ENCODE measurements at places on chromosomes 7 and 10.

DNA sequence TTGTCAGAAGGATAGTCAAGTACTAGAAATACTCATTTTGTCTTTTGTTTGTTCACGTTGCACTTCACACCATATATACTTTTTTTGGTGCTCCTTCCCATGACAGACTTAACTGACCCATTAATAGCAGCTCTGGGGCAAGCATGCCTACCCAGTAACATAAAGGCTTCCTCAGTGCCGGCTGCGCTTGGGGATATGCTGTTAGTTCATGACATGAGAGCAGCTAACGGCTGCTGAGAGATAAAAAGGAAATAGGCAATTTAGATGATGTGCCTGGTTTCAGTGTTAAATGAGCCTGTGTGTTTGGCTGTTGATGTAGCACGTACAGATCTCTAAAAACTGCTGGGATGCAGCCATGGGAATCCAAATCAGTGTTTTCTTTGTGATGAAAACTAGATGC, 86.4 kb downstream of the TAX1BP1 start:
- no peak for DNase-seq

GRCh38 chr10:129494740-129495139, 27.7 kb downstream of the MGMT start:
- no peak for DNase-seq

GRCh38 chr7:40659231-40659630, 524.4 kb downstream of the SUGCT start:
- no peak for DNase-seq

GRCh38 chr7:2022021-2022409, 210.7 kb downstream of the MAD1L1 start:
- DNase-seq = no peak

GRCh38 chr7:76333511-76334101, 25.2 kb downstream of the YWHAG start:
- no peak for DNase-seq

GRCh38 chr7:8236780-8237407, 25.1 kb downstream of the ICA1 start:
- DNase-seq = no peak

DNA sequence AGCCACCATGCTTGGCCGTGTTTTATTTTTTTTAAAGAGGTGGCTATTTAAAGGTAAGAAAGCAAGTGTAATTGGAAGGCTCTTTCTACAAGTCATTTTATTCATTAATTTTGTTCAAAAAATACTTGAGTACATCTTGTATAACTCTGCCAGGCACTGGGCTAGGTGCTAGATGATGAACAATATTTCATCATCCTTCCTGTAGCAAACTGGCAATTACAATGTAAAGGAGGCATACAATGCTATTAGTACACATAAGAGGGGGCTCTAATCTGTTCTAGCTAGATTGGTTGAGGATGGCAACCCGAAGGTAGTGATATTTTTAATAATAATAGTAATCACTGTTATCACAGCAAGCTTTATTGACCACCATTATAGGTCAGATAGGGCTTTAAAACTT, 215.5 kb upstream of the KLF14 start:
- DNase-seq = no peak

DNA sequence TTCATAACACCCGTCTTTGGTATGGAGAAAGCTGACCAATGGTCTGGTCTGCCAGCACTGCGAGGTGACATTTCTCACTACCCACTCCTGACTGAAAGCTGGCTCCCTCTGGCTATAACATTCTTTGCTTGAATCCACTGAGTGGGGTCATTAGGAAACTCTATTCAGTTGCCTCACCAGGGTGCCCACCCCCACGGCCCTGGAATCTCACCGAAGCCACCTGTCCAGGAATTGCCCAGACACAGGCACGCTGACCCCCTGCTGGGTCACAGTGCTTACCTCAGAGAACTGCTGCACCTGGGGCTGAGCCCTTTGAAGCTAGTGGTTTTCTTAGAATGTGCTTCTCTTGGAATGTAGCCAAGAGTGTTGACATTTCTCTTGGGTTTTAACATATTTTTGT, 28.6 kb downstream of the HECW1 start:
- DNase-seq = no peak

DNA sequence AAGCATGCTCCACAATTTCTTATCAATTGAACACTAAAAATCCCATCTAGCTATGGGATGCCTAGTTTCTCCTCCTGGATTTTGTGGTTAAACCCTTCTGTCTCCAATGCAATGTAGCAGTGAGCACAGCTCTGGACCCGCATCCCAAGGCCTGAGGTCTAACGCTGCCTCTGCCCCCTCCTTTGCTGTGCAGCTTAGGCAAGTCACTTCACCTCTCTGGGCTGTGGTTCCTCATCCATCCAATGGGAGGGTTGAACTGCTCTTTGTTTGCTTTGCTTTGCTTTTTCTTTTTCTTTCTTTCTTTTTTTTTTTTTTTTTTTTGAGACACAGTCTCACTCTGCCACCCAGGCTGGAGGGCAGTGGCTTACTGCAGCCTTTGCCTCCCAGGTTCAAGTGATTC, 69.2 kb downstream of the PARP12 start:
- DNase-seq = no peak

GRCh38 chr10:10917031-10917430, 100.6 kb upstream of the CELF2 start:
- no peak for DNase-seq

GRCh38 chr10:53852450-53853175, 948.4 kb downstream of the PCDH15 start:
- DNase-seq = no peak

- no peak for DNase-seq
Observed at GRCh38 chr10:31908157-31908556, 20.5 kb downstream of the ARHGAP12 start.

DNA sequence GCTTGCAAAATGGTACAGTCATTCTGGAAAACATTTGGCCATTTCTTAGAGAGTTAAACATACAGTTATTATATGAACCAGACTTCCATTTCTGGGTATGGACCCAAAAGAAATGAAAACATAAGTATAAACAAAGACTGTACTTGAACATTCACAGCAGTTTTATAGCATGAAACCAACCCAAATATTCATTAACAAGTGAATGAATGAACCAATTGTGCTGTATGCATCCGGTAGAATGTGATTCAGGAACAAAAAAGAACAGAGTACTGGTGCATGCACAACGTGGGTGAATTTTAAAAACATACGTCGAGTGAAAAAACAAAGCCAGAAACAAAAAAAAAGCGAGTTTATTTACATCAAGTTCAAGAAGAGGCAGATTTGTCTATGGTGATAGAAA, 1085.8 kb upstream of the AUTS2 start:
- DNase-seq = no peak

- no peak for DNase-seq
Observed at GRCh38 chr10:110873951-110874350, 2.2 kb downstream of the PDCD4 start.

GRCh38 chr10:7493996-7494395, 83.2 kb upstream of the SFMBT2 start:
- no peak for DNase-seq

DNA sequence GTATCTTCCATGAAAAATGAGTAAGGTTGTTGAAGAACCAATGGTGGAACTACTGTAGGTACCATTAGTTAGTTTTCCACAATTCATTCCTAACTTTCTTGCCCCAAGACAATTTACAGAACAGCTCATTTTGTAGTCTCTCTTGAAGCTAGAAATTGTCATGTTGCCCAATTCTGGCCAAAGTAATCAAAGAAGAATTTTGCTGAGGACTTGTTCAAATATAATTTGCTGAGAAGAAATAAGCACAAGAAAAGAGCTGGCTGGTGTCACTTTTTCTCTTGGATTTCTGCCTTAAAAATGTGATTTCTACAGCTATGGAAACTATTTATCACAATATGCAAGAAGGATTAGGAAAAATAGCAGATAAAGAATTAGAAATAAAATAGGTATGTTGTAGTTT, 199.2 kb upstream of the SEMA3A start:
- DNase-seq = no peak

GRCh38 chr10:2120746-2121145, 383.4 kb upstream of the ADARB2 start:
- no peak for DNase-seq

DNA sequence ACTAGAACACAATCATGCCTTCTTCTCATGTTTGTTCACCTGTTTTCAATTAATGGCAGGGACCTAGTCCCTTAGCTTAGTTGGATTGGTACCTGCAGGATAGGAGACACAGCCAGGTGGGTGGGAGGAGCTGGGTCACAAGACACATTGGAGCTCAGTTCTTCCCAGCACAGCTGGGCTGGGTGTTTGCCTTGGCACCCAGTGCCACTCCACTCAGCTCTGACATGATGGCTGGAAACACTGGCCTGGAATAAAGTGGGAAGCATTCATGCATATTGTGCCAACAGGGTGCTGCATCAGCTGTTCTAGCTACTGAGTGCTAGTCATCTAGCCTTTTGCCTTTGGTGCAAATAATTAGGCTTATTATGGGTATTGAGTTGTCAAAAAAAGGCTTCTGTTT, 226.1 kb downstream of the PTEN start:
- no peak for DNase-seq

DNA sequence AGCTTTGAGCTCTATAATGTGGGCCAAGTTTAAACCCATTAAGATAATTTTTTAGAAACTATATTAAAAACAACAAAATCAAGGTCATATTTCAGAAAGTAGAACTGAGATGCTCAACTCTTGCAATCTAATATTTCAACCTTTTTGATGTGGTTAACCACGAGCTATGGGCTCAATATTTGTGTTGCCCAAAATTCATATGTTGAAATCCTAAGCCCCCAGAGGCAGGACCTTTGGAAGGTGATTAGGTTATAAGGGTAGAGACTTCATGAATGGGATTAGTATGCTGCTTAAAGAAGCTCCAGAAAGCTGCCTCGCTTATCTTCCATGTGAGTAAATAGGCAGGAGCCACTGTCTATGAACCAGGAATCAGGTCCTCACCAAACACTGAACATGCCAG, 284.4 kb downstream of the CRPPA start:
- DNase-seq = no peak

DNA sequence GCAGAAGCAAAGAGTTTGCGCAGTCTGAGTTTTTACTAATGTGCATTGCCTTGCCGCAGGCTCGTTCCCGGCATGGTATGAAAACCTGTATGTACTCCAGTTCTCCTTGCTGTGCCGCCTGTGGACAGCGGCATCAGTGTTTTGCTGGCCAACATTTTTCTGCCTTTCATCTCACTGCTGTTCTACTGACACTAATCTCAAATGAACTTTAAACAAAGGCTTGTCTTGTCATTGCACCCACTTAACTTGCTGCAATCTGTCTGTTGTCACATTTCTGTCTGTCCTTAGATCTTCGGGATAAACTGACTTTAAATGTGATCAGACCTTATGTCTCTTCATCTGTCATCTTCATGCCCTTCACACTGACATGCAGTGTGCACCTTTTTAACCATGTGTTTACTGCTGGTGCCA, 71.7 kb upstream of the ZNRF2 start:
- no peak for DNase-seq

- no peak for DNase-seq
Observed at GRCh38 chr10:93856349-93857145, 37.2 kb upstream of the SLC35G1 start.

GRCh38 chr10:68727146-68727545, 6.1 kb downstream of the CCAR1 start:
- DNase-seq = no peak

DNA sequence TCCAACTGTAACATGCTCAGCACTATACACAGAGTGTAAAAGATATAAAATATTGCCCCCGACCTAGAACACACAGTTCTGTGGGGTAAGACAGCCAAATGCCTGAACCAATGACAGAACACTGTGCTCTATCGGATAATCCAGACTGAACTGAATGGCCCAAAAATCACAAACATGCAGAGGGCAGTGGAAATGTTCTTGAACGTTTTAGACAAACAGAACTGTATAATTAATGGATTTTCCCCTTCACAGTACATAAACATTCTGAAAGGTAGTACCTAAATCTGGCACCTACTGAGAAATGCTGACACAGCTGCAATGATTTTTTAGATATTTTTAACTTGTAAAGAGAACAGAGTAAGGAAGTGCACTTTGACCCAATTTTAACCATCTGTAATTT, 33.4 kb downstream of the PARD3 start:
- DNase-seq = no peak

- DNase-seq = no peak
Observed at GRCh38 chr10:132946-133898, 2.0 kb upstream of the ZMYND11 start.

DNA sequence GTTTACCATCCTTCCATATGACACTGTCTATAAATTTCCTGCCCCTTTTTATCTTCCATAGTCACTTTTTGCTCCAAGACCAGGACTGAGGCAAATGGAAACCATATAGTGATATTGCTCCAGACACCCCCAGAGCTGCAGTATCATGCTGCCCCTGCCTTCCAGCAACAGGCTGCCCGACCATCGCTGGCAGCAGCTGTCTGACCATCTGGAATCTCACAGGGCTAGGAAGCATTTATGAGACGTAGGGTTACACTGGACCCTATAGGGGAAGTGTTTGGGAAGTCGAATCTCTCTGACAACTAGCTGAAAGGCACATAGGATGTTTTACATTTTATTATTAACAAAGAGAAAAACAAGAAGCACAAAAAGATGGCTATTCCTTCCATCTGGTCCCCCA, 19.4 kb downstream of the ENO4 start:
- no peak for DNase-seq

DNA sequence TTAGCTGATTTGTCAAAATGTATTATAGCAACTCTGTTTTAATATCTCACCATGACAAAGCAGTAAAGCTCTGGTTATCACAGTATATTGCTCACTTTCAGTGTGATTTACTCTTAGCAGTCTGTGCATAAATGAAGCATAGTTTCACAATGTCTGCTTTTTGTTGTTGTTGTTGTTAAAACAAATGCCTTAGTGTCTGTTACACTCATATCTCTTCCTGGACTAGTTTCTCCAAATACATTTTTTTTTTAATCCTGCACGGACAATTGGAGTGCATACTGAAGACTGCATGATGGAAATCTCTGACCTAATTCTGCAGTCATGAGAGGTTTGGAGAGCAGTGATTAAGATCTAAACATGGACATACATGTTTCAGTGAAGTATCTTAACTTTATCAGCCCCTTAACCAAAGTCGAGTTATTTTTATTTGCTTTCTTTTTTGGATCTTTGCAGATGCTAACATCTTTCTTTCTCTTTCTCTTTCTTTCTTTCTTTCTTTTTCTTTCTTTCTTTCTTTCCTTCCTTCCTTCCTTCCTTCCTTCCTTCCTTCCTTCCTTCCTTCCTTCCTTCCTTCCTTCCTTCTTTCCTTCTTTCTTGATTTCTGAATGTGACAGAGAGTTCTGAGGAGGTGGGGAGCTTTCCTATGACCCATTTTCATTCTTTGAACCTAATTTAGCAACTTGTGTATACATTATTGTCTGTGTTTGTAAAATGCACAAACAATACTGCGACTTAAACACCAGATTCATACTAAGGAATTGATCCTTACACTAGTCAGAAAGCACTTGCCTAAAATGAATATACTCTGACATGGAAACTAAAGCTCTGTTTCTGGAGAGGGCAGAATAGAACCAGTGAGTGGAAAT, 161.5 kb upstream of the AGR3 start:
- no peak for DNase-seq

DNA sequence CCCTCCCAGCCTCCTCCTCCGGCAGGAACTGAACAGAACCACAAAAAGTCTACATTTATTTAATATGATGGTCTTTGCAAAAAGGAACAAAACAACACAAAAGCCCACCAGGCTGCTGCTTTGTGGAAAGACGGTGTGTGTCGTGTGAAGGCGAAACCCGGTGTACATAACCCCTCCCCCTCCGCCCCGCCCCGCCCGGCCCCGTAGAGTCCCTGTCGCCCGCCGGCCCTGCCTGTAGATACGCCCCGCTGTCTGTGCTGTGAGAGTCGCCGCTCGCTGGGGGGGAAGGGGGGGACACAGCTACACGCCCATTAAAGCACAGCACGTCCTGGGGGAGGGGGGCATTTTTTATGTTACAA, 83.3 kb downstream of the PAX2 start:
- no peak for DNase-seq

Data from cerebellar nuclear complex (tissue), 1 donor.